ENCODE measurements at places on chromosomes 6 and 20.
A peak's percentile ranks its signal among the peaks of the same experiment; 100 is the strongest.

GRCh38 chr6:169428532-169428931, 174.9 kb upstream of the THBS2 start:
- DNase-seq, result no peak

GRCh38 chr20:5356941-5357340, 40.2 kb upstream of the PROKR2 start:
- no peak for DNase-seq

- DNase-seq, result no peak
These were observed 12.1 kb downstream of the TBX18 start for GRCh38 chr6:84752118-84752850.

GRCh38 chr20:47825011-47825762, 39.9 kb upstream of the SULF2 start:
- DNase-seq, result no peak

GRCh38 chr6:117028256-117028655, 151.2 kb downstream of the RFX6 start:
- DNase-seq, result no peak

- no peak for DNase-seq
These were observed 118.2 kb downstream of the RPS12 start for GRCh38 chr6:132932588-132932987.

GRCh38 chr6:68313911-68314310, 321.2 kb upstream of the ADGRB3 start:
- DNase-seq, result no peak

DNA sequence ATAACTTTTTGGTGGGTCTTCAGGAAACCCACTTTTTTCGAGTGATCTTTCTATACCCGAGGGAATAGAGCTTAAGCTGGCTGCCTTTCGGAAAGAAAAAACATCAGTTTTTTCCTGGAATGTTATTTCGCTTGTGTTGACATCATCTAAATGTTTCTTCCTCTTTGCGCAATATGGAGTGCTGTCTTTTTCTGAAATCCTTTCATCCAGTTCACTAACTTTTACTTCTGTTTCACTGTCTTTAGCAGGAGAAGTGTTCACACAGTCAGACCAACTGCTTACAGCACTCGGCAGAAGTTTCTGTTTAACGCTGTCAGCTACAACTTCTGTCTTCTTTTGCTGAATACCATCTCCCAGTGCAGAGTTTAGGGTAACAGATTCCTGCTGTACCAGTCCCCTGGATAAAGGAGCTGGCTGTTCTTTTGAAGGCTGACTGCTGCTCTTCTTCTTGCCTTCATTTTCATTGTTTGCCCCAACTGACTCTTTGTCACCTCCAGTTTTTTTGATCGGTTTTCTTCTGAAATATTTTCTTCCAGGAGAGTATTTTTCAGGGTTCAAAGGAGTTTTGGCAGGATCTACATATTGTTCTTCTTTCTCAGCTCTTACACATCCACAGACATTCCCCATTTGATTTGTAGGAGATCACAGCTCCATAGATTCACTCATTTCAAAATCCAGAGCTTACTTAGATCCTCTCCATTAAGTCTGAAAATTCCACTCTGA, 50.0 kb upstream of the DST start:
- DNase-seq, result peak; percentile 88

- no peak for DNase-seq
These were observed 14.4 kb downstream of the TNFAIP3 start for GRCh38 chr6:137881522-137881886.

GRCh38 chr6:39226639-39227329, 2.5 kb downstream of the KCNK5 start:
- no peak for DNase-seq

- no peak for DNase-seq
These were observed 96.9 kb upstream of the ARMC2 start for GRCh38 chr6:108751282-108751681.

DNA sequence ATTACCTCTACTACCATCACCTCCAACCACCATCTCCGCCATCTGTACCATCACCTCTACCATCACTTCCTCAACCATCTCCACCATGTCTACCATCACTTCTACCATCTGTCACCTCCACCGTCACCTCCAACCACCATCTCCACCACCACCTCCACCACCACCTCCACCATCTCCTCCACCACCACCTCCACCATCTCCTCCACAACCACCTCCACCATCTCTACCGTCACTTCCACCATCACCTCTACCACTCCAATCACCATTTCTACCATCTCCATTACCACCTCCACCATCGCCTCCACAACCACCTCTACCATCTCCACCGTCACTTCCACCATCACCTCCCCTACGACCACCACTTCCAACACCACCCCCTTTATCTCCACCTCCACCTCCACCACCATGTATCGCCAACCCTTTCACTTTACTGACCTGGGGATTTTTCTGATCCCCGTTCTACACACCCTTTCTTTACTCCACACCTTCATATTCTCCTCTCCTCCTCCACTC, 2.3 kb downstream of the IPCEF1 start:
- DNase-seq, result no peak

GRCh38 chr6:10630178-10630577, 64.2 kb downstream of the C6orf52 start:
- DNase-seq, result no peak

DNA sequence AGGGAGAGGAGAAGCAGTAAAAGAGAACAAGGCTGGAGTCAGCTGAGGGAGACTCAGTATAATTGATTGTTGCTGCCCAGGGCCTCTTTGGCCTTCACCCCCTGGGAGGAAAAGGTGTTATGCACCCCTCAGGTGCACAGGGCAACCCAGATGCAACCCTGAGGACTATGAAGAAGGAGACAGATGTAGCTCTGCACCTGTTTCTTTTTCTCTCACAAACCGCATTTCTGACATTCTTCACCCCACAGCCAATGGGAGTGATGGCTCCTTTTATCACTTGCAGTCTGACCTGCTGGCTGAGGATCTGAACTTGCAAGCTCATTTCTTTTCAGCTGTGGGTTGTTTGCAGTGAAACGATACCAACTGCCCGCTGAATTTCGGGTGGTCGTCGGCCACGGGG, 64.1 kb upstream of the F13A1 start:
- no peak for DNase-seq

GRCh38 chr6:93164781-93165180, 254.6 kb downstream of the EPHA7 start:
- no peak for DNase-seq

GRCh38 chr20:10271494-10272219, 53.0 kb downstream of the SNAP25 start:
- DNase-seq, result no peak

DNA sequence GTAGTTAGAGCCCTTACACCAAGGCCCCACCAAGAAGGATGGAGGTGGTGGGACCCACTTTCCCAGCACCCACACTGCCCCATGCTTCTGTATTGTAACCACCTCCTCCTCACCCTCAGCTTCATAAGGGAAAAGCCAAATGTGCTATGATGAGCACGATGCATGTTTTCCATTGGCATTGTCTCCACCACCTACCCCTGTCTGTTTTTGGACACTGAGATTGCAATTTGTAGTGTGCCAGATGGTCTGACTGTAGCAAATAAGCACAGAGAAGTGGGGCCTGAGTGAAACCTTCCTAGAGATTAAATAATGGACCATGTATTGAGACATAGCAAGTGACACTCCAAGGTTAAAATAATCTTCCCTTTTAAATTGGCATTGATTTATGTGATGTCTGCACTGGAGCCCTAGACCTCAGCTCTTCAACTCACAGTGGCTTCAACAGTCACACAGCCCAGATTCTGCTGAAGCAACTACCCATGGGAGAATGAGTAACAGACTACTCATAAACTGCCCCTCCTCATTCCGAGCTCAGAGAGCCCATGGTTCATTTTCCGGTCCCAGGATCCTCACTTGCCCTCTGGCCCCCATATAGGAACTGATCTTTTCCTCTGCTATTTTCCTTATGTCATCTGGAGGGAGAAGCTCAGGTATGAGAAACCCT, 177.9 kb downstream of the COL9A1 start:
- no peak for DNase-seq

GRCh38 chr6:136613477-136613876, 63.3 kb upstream of the MAP7 start:
- DNase-seq, result no peak

DNA sequence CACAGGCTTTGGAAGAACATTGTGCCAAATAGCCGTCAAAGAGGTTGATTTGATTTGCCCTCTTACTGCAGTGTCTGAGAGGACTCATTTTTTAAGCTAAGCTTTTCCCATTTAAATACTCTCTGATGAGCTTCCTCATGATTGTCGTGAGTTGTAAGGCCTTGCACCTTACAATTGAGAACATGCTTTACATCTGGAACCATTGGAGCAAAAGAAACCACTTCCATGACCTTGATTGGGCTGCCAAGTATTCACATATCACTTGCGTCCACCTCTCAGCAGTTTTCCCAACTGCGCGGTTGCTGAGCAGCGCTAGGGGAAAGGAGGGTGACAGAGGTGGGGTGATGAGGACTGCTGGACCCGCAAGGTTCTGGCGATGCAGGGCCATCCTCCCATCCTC, 12.3 kb upstream of the LBP start:
- no peak for DNase-seq

DNA sequence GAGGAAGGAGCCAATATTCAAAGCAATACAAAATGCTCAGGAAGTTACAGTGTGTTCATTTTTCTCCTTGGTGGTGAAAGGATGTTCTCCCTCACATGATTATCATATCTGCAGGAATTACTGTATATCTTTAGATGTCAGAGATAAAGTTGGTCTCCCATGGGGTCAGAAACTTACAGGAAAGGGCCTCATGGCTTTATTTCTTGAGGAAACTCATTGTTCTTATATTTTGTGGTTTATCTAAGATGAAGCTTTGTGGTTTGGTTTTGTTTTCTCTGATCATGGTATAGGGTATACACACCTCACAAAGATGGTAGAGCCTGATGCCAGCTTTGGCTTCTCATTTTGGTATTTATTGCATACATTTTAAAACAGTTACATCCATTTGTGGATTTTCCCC, 100.5 kb upstream of the STXBP5 start:
- no peak for DNase-seq

DNA sequence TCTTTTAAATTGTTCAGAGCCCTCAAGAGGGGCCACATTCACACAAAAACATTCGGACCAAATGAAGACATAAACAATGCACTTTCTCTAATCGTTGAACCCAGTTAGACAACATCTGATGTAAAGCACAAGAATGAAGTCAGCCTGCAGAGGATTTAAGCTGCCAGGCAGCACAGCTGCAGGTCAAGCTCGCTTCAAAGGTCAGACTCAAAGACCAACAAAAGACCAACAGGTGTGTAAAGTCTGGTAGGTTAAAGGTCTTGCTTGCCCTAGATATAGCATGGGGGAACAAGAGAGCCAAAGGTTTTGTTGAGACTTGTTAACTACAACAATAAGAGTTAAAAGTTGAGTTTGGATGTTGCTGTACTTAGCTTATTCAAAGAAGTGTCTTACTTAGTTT, 26.7 kb upstream of the MYLIP start:
- DNase-seq, result no peak

- DNase-seq, result no peak
These were observed 81.2 kb downstream of the SPTLC3 start for GRCh38 chr20:13089950-13090469.

- no peak for DNase-seq
These were observed 28.9 kb downstream of the STMND1 start for GRCh38 chr6:17130786-17131185.

GRCh38 chr20:39762716-39763115, 800.6 kb downstream of the DHX35 start:
- no peak for DNase-seq

DNA sequence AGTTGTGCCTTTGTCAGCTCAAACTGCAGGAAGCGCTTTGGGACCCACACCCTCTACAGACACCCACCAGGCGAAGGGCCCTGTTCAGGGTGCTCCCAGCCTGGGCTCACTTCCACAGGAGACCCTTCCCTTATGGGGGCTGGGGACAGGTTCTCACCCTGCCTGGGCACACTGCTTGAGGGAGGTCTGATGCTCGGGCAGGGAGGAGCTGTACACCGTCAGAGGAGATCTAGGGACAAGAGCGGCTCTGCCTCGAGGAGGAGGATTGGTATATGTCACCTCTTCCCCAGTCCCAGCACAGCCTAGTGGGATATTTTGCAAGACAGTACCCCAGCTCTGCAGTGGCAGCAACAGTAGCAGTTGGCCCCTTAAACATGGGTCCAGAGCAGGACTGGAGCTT, 26.9 kb downstream of the GJA10 start:
- no peak for DNase-seq

DNA sequence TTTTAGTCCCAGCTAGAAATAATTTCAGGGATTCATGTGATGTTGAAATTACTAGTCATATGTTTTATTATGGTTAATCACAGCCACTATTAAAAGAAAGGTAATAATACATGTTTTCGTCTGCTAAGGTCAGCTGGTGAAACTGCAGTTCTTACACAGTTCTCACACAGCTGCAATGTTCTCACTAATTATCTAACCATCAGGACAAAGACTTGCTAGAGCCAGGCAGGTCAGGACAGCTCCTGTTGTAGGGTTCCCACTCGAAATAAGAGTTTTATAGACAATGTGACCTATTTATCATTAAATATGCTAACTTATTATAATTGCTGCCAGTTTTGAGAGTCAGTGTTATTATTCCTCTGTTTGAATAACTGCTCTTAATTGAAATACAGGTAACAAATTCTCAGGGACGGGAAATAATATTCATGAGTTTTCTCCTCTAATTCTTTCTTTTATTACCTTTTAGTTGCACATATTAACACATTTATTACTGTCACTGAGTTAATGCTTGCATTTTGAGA, 97.9 kb downstream of the GJA1 start:
- DNase-seq, result no peak

- peak; percentile 48 for DNase-seq
These were observed 8.8 kb upstream of the RSPH3 start for GRCh38 chr6:159008656-159009288.

DNA sequence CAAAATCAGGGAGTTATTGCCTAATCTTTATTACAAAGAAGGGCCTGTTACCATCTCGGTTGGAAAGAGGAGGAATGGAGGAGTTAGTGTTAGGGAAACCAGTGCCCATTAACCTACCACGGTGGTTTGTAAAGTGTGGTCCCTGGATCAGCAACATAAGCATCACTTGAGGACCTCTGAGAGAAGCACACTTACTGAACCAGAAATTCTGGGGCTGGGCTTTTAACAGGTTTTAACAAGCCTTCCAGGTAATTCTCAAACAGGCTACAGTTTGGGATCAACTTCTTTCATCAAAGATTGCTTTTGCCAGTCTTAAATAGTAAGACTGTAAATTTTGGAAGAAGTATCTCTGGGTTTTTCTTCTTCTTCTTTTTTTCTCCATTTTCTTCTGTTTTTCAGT, 329.5 kb upstream of the JAG1 start:
- DNase-seq, result no peak
